ENCODE measurements at places on chromosomes 5 and 9.
A peak's percentile ranks its signal among the peaks of the same experiment; 100 is the strongest.

DNA sequence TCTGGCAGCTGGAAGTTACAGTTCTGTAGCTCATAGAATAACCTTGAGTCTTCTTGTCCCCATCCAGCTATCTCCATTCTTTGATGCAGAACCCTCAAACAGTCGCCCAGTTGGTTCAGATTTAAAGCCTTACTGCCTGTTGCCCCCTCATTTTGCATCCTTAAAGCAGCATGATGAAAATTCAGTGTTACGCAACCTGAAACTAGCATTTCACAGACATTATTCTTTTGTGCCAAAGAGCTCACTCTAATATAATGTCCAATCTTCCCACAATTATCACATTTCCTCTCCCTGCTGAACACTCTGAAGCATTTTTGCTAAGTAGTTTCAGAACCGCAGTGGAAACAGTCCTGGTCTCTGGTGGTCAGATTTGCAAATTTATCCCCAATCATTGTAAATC is 318.0 kb downstream of the PSAT1 start:
- no peak for DNase-seq

GRCh38 chr5:138932171-138932810 is 57.2 kb upstream of the LRRTM2 start:
- DNase-seq: no peak

DNA sequence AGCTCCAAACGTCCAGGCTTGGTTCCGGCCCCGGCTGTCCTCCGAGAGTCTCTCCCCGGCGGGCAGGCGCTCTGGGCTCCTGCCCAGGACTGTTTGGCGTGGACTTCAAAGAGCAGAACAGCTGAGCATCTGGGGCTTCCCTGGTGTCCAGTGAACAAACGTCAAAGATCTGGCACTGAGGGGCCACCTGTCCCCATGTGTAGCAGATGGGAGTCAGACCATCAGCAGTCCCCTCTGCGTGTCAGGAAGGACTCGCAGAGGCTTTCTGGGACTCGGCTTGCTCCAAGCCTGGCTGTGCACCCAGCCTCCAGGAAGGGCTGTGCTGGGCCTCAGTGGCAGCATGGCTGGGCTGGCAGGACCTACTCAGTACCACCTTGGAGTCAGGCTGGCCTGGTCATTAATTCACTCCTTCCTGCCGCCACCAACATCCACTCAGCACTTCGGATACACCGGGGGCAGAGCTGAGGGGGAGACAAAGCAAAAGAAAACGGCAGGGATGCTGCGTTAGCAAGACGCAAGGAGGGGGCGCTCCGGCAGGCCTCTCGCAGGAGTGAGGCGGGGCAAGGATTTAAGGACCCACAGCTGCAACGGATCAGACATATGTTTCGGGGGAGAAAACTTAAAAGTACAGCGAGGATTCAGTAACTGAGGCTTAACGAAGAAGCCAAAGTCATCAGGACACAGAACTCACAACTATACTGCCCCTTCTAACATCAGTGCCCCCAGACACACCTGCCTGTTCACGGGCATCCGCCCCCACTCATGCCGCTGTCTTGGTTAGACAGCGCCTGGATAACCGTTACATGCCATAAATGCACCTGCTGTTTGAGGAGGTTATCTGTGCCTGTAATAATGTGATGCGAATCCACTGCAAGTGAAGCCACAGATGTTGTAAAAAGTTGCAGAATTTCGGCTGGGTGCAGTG is 164.5 kb upstream of the PHYKPL start:
- DNase-seq: peak; percentile 76

- DNase-seq: no peak
These were observed 16.5 kb upstream of the SPARC start for GRCh38 chr5:151703227-151703626.

DNA sequence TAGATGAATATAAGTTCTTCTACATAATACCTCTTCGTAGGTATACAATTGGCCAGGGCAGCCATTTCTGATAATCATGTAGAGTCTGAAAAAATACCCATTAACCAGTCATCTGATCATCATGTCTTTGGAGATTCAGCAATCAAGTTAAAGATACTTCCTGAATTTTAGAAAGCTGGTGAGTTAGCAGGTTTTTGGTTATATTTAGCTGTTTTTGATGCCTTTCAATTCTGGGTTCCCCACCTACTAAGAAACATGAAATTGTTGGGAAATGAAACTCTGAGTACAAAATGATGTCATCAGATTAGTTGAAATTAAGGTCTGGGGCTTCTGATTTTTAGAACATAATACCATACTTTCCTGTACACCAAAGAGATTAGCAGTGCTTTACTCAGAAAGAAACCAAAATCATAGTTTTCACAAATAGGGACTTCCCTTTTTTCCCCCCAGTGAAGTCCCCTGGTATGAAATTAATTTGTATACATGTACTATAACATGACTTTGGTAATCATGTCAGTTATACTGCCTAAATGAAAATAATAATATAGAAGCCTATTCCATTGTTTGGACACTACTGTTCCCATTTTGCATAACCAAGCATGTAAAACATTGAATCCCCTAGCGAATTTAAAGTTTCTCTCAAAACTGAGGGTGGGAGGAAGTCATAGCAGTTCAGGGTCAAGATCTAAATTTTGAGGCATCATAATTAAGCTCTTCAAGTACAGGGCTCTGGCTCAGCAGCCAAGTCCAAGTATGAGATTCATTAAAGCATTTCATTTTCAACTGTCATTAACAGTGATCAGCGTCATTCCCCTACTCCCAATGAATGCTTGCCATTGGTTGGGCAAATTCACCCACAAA is 17.9 kb downstream of the PRLR start:
- no peak for DNase-seq

DNA sequence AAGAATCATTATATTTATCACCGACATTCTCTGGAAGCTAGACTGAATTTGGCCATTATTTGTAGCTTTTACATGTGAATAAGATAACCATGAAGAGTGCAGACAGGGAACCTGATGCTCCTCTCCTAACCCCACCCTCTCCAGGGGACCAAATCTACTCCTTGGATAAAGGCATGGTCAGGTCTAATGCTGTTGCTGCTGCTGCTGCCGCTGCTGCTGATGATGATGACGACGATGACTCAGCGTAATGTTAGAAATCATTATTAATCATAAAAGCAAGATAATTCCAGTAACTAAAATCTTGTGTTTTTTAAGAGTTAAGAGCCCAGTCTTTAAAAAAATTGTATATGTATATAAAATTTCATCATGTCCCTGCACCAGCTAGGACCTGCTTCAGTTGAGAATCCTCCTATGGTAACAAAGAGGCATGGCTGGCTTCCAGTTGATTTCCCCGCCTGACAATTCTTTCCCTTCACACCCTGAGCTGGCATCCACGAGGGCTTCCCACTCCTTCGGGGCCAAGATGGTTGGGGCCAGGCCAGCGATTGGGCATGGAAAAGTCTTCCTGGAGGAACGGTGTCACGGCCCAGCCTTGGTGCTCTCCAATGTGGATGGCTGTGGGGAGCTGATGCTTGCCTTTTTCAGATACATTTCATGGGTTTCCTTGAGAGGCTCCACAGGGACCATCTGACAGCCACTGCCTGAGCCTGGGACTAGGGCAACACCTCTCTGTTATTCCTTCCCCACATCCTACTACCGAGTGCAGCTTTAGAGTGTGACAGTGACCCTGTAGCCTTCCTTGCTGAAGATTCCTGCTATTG is 400.0 kb downstream of the CTNND2 start:
- DNase-seq: peak; percentile 14

DNA sequence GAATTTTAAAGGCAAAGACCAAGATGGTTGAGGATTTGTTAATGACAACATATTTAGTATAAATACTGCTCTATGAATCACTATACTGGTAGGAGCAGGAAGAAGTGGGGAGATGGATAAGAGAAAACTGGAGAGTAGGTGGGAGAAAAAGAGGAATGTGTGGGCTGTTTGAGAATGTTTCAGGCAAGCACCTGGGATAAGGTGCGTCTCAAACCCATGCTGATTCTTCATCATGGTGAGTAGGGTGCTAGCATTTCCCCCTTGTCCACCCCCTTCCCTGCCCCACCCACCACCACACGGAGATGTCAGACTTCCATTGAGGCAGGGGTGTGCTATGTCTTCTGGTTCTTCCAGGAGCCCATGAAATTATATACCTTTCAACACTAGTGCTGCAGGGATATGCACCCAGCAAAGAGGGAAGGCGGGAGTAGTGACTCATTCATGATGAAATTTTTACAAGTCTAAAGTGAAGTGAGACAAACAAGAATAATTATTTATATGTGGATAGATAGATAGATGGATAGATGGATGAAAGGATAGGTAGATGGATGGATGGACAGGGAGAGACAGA is 54.3 kb downstream of the MTX3 start:
- DNase-seq: no peak

DNA sequence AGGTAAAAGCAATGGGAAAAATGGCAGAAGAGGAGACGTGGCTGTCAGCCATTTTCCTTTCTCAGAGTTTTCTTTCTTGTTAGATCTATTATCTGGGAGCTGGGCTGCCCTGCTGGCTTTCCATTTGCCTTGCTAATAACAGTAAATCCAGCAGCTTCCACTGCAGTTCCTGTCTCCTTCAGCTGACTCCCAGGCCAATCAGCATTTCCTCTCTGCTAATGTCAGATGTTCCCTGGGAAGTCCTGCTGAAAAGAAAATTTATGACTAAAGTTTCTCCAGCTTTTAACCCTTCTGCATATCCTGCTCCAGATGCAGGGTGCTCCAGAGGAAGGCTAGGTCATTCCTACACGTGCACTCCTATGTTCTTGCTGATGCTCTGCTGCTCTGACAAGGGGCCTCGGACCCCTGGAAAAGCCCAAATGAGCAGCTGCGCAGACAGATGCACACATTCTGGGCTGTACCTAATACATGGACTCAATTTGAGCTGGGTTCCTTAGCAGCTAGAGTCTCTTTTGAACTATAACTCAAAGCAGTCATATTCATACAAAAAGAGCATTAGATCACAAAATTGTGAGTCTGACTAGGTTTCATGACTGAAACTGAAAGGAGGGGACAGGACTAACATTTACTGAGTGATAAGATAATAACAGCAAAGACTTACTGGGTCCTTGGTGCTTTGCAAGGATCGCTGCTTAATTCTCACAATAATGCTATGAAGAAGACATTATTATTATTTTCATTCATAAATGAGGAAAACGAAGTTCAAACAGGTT is 182.2 kb downstream of the MAPKAP1 start:
- no peak for DNase-seq

- DNase-seq: no peak
These were observed 87.6 kb downstream of the NR3C1 start for GRCh38 chr5:143315929-143316328.

DNA sequence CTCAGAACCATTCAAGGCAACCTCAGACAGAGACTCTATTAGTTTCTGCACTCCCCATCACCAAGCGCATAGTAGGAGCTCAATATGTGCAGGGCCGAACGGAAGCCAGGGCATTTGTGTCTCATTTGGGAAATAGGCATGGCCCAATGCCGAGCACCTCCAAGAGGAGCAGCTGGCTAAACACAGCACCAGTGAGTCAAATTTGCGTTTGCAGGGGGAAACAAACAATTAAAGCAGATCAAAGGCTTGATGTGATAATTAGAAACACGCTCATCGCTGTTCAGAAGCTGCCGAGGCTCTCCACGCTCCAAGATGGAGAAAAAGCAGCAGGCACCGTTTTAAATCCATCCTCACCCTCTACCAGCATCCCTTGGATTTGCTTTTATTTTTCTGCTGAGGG is 225.3 kb downstream of the AGTPBP1 start:
- no peak for DNase-seq

- no peak for DNase-seq
These were observed 100.0 kb downstream of the ACTBL2 start for GRCh38 chr5:57382655-57383054.

DNA sequence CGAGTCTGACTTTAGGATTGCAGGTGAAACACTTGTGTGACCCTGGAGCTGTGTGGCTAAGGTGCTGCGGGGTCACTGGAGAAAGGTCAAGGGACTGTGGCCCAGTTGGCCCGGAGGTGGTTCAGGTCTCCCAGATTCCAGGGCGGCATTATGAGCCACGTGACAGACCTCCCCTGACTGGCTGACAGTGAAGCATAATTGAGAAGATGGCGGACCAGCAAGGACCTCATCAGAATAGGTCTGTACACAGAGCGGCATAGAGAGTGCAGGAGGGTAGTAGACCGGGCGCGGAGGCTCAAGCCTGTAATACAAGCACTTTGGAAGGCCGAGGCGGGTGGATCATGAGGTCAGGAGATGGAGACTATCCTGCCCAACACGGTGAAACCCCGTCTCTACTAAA is 815 bp upstream of the ODF2 start:
- DNase-seq: no peak

DNA sequence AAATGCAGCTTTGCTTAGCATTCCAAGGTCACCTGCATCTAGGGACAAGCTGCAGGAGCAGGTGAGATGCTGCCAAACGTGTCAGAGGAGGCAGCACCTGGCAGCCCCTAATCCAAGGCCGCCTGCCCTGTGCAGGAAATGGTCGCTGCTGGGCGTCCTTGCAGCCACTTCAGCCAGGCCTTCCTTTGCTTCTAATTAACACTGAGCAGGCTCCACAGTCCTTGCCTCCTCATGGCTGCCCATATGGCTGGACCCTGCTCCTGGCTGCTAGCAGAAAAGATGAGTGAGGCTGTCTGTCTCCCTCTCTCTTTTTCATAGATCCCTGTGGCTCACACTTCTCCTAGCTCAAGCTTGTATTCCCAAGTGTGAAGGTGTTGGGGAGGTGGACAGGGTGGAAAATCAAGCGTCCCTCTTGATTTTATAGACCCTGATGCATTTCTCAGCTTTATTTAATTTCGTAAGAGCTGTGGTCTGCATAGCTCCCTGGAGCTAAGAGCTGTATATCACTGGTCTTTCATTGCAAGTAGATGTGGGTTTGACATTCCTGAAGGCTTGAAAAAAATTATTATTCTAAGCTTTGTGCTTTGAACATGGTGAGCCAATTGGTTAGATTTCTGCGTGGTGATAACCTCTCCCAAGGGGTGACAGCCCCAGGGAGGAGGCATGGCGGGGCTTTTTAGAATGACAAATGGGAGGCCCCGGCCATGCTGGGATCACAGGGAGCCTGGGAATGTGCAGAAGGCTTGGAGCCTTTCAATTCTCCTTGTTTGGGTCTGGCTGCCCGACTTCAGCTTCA is 193.8 kb downstream of the SLIT3 start:
- no peak for DNase-seq

GRCh38 chr5:98714710-98715288 is 58.7 kb upstream of the RGMB start:
- no peak for DNase-seq

DNA sequence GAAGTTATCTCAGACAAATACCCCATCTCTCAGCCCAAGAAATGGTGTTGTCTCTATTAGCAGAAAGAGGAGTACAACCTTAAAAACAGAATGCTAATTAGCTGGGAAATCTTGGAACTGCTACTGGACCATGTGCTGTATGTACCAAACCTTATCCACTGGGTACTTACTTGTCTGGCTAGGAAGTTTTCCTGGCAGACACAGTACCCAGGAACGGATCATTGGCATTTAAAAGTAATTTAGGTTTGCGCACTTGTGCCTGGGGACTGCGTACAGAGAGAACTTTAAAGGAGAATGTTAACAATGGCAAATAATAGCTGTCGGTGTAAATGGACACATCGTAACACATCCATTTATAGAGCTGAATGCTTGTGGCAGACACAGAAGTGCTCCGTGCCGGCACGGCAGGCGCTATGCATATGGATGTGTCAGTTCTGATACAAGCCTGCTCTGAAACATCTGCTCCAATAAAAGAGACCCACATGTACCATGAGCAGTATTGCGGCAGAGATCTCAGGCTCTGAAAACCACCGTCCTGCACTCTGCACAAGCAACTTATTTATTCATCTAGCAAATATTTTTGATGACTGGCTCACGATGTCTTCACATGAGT is 290.6 kb upstream of the PANK3 start:
- DNase-seq: no peak
